Stimulated activated CD4-positive, alpha-beta T cell treated with anti-CD3 and anti-CD28 coated beads, Interleukin-4, amount 100 ng/mL, for 24 hours (primary cell): ENCODE measurements at places on chromosomes 4 and X.
A peak's percentile ranks its signal among the peaks of the same experiment; 100 is the strongest.

- no peak for DNase-seq
These were observed 42.0 kb downstream of the LGI2 start for GRCh38 chr4:24988776-24989175.

GRCh38 chr4:109953556-109953955 is 40.9 kb downstream of the EGF start:
- DNase-seq = no peak

DNA sequence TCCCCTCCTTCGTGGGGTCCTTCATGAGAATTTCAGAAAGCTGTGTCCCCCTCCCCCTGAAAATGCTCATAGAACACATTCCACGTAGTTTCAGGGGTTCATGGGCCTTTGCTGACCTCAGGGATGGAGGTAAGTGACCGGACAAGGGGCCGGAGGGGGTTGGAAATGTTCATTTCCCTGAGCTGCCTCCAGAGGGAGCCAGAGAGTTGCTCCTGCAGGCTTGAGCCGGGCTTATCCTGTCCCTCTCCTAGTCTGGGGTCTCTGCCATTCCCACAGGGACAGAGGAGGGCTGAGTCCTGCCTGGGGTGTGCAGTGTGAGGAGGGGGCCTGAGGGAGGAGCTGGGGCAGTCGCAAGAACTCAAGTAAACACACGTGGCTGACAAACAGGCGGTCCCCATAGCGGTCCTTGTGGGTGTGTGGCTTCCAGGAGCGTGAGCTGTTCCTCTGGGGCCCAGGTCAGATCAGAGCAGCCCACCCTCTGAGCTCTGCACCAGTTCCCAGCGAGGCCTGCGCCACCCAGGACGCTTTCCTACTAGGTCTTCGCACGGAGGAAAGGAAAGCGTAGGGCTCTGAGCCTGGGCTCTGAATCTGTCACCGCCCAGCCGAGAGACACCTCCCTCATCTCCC is 62.5 kb downstream of the WFS1 start:
- DNase-seq = peak; percentile 28

GRCh38 chrX:16239211-16239610 is 71.9 kb downstream of the MAGEB17 start:
- DNase-seq = no peak

DNA sequence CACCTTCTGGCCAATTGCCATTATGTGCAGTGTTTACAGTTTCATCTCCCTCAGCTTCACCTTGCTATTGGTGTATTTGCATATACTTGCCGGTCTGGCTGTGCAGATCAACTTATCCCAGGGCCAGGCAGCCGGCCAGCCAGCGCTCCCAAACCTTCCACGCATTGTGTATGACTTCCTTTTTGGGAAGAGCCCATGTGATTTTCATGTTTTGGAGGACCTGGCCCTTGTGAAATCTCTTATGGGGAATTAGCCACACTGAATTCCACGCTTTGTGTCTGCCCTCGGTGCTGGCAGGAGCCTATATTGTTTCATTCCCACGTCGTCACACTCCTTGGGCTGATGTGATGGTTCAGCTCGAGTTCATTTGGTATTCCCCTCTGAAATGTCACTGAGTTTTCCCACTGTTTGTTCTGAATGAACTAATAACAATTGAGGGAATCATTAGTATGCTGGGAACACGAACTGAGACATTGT is 6.0 kb upstream of the PDLIM3 start:
- no peak for DNase-seq
